ENCODE measurements at places on chromosomes 7 and 10. TPM values are rescaled to one million over a fixed set of nuclear protein-coding genes. Genes with fewer than 3 reads are reported as not detected.

DNA sequence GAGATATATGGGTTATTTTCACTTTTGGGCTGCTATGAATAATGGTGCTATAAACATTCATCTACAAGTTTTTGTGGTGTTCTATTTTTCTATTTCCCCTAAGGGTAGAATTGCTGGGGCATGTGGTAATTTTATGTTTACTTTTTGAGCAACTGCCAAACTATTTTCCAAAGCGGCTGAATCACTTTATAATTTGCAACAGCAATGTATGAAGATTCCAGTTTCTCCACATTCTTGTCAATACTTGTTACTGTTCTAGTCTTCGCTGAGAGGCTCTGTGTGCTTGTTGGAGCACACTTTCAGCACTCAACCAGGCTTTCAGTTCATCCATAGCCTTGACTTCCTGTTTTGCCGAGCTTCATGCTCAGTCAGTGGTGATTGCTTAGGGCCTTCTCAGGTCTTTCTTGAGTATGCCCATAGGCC, 39.0 kb downstream of the ADK start:
- DNase-seq = peak; percentile 88
- peak overlapping the region; percentile 44 for H3K4me3 ChIP-seq
- H3K27ac ChIP-seq = peak overlapping the region; percentile 82
- H3K36me3 ChIP-seq = no peaks in the 10 kb centered on the region

The CADPS2 gene
- 9.6 TPM for polyA plus RNA-seq

DNA sequence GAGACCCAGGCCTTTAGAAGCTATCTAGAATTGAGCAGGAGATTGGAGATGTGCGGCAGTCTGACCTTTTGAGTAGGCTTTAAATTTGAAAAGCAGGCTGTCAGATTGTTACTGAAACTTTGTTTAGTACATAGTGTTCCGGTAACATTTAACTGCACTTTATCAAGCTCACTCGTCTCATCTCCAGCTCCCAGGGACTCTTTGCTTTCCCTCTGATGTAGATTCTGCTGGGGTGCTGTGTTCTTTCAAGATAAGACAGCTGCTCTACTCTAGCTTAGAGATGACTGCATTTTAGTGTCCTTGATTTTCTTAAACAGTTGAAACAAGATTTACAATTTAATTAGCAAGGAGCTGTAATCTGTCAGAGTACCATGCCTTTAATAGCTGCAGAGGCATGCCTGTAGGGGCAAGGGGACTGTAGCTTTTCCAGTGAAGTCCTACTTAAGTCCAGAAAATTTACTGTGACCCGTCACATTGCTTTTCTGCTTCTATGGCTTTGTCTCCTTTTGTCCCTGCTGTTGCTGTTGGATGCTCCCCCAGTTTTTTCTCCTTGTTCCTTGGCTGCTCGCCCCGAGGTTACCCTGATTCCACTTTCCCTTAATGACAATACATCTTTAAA, 56.4 kb upstream of the MTPN start:
- H3K27ac ChIP-seq = no peak overlapping the region
- H3K27me3 ChIP-seq = no peaks in the 10 kb centered on the region
- no peak for DNase-seq
- H3K4me1 ChIP-seq = no peaks in the 10 kb centered on the region
- no peak overlapping the region for H3K4me3 ChIP-seq

GRCh38 chr7:55572378-55573233, at the start of gene VOPP1:
Gene VOPP1, minus strand, starts transcription at chr7:55572502. Its CDS starts 178 bp downstream, at chr7:55572324.
- H3K27ac ChIP-seq = peak within 1 kb of the TSS; percentile 80
- no peaks in the 10 kb centered on the region for H3K36me3 ChIP-seq
- peak; percentile 74 for DNase-seq
- peak within 1 kb of the TSS; percentile 71 for H3K4me3 ChIP-seq

DNA sequence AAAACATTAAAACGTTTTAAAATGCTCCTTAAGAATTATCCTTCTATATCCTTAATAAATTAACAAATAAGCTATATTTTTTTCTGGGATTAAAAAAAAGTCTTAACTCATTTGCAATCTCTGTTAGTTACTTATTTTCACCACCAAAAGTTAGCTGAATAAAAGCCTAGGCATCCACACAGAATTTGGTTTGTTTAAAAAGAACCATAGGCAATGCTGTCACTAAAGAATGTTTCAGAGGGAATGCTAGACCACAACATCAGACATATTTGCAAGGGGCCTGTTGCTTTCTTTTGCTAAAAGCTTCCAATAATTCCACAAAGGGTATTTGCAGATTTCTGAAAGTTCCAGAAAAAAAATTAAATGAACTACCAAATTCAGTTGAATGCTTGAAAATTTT, 244.2 kb downstream of the POU6F2 start:
- no peaks in the 10 kb centered on the region for H3K4me1 ChIP-seq
- no peak overlapping the region for H3K27ac ChIP-seq
- no peak overlapping the region for H3K4me3 ChIP-seq
- no peaks in the 10 kb centered on the region for H3K27me3 ChIP-seq
- peak; percentile 8 for DNase-seq

GRCh38 chr10:87079106-87079836, 15.4 kb downstream of the GLUD1 start:
- peaks cover 11% of the 10 kb centered on the region for H3K4me1 ChIP-seq
- H3K36me3 ChIP-seq = no peaks in the 10 kb centered on the region
- DNase-seq = no peak

- no peaks in the 10 kb centered on the region for H3K36me3 ChIP-seq
- H3K4me1 ChIP-seq = no peaks in the 10 kb centered on the region
- H3K27me3 ChIP-seq = no peaks in the 10 kb centered on the region
- no peak for DNase-seq
- no peak overlapping the region for H3K27ac ChIP-seq
Measured at GRCh38 chr7:103648135-103648534, 202.1 kb upstream of the SLC26A5 start.

DNA sequence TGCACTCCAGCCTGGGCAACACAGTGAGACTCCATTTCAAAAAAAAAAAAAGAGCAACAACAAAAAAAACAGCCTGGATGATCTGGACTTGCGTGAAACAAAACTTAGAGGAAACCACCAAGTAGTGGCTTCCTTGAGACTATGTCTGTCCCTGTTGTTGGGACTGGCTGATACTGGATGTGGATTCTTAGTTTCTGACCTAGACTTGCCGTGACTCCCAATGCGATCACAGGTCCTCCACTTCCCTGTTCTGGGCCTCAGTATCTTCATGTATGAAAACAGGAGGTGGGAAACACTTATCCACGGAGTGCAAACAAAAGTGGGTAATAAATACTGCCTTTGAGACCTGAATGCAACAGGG, 125.7 kb downstream of the PRPF18 start:
- peaks cover 31% of the 10 kb centered on the region for H3K4me1 ChIP-seq
- DNase-seq = no peak
- H3K27me3 ChIP-seq = no peaks in the 10 kb centered on the region
- no peaks in the 10 kb centered on the region for H3K36me3 ChIP-seq

DNA sequence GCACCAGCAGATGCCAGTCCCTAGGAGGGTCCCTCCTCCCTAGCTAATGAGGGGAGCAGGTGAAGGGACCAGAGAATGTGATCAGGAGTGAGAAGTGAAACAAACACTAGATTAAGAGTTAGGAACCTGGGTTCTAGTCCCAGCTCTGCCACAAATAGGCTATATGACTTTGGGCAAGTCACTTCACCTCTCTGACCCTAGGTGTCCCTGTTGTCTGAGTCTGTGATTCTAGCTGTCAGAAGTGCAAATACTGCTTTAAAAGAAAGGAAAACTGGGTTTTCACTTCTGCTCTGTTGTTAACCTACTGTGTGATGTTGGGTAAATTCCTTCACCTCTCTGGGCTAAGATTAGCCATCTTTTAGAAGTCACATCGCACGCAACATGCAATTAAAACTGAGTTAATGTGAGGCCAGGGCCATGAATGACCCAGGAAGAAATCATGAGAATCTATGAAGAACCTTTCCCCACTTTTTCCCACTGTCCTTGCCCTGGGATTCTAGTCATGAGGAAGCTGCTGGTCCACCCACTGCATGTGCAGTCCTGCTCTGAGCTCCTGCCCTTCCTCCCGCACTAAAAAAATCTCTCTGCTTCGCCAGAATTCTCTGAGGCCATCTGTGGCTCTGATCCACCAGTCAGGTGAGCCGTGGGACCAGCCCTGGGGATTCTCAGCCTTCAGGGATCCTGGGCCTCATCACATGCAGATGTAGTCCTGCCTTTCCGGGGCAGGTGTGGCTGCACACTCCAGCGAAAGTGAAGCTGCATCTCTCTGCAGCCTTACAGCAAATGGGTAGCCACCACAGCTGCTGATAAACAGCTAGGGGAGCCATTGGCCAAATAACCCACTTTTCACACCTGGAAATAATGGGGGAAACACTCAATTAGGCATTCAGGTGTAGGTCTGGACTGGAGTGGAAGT, 181.7 kb downstream of the PLXNA4 start:
- DNase-seq = no peak
- H3K27me3 ChIP-seq = no peaks in the 10 kb centered on the region
- no peak overlapping the region for H3K27ac ChIP-seq
- no peaks in the 10 kb centered on the region for H3K36me3 ChIP-seq
- no peak overlapping the region for H3K4me3 ChIP-seq

- H3K27ac ChIP-seq = peak overlapping the region; percentile 43
- no peaks in the 10 kb centered on the region for H3K36me3 ChIP-seq
- no peaks in the 10 kb centered on the region for H3K4me1 ChIP-seq
- H3K27me3 ChIP-seq = peaks cover 13% of the 10 kb centered on the region
- no peak overlapping the region for H3K4me3 ChIP-seq
Measured at GRCh38 chr10:101244321-101245050, 15.2 kb upstream of the LBX1 start.

DNA sequence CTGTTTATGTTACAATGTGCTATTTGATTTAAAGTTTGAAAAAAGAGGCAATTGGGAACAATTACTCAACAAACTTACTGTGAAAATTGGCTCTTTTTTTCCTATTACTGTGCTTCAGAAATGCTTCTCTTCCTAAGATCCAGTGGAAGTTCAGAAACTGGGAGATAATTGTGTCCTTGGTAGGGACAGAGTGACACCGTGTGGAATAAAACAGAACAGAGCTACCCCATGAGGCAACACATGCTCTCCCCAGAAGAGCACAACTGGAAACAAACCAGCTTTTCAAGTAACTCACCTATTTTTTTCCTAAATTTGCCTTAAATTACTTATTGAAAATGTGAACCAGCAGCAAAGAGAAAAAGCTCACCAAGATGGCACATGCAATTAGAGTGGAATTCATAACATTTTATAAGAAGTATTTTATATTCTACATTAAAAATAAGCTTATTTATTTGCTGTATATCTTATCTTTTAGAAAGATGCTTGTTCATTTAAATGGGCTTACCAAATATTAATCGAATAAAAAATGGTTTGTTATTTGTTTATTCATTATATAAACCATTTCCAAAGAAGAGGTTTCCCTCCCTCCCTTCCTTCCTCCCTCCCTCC, 346.1 kb upstream of the ANKRD30A start:
- no peaks in the 10 kb centered on the region for H3K27me3 ChIP-seq
- H3K4me1 ChIP-seq = no peaks in the 10 kb centered on the region
- H3K36me3 ChIP-seq = no peaks in the 10 kb centered on the region
- no peak overlapping the region for H3K27ac ChIP-seq
- H3K4me3 ChIP-seq = no peak overlapping the region

DNA sequence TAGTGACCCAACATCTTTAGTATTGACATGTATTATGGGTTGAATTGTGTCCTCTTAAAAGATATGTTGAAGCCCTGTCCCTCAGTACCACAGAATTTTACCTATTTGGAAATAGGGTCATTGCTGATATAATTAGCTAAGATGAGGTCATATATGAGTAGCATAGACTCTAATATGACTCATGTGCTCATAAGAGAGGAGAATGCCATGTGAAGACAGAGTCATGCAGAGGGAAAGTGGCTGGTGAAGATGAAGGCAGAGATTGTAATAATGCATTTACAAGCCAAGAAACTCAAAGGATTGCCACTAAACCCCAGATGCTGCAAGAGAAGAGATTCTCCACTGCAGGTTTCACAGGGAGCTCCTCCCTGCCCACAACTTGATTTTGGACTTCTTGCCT, 496.4 kb downstream of the KIF20B start:
- no peak overlapping the region for H3K4me3 ChIP-seq
- no peaks in the 10 kb centered on the region for H3K36me3 ChIP-seq
- H3K27me3 ChIP-seq = no peaks in the 10 kb centered on the region
- H3K4me1 ChIP-seq = peaks cover 4% of the 10 kb centered on the region
- no peak overlapping the region for H3K27ac ChIP-seq
- DNase-seq = peak; percentile 74

DNA sequence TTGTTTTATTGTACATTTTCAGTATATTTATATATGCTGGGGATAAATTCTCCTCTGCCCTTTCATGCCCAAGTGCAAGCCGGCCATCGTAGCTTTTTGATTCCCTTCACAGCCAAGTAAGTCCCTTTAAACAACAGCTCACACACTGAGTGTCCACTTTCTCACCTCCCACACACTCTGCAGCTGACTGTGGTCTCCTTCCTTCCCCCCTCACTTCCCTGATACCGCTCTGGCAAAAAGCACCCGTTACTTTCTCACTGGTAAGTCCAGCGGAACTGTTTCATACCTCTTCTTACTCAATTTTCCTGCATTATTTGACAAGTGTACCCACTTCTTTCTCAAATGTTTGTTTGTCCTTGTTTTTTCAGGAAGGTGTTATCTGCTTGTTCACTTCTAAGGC, 35.2 kb downstream of the MGAM start:
- H3K36me3 ChIP-seq = no peaks in the 10 kb centered on the region
- H3K27me3 ChIP-seq = no peaks in the 10 kb centered on the region
- no peak for DNase-seq
- H3K4me3 ChIP-seq = no peak overlapping the region
- no peak overlapping the region for H3K27ac ChIP-seq
- H3K4me1 ChIP-seq = no peaks in the 10 kb centered on the region

Measured in fibroblast of lung (primary cell).